ENCODE measurements at places on chromosomes 7 and 10.
A peak's percentile ranks its signal among the peaks of the same experiment; 100 is the strongest.

GRCh38 chr10:89615112-89615511 is 29.9 kb downstream of the PANK1 start:
- DNase-seq = no peak

GRCh38 chr10:124329362-124329761 is 89.4 kb downstream of the OAT start:
- no peak for DNase-seq

DNA sequence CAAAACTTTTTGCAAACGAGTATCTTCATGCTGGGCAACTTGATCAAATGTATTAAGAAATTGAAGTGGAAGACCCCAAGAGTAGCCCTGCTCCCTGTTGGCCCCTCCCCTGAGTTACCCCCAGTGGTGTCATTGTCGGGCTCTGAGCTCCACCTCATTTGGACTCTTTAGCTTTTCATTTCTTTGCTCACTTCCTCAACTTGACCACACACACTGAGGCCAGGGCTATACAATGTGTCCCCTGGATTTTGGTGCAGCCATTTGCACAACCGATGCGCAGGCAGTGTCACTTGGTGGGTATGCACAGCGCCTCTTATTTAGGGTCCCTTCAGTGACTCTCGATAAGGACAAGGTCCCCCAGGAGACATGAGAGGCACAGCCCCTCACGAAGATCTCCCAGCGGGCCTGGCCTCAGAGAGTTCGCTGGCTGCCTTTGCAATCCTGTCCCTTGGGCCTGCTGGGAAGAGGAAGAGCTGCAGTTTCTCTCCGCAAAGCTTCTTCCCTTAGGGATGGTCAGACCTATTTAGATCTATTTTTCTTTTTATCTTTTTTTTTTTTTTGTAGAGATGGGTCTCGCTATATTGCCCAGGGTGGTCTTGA is 2.5 kb upstream of the MUC3A start:
- DNase-seq = no peak

- peak; percentile 24 for DNase-seq
Observed at GRCh38 chr7:155299535-155300202, 2.0 kb downstream of the INSIG1 start.

DNA sequence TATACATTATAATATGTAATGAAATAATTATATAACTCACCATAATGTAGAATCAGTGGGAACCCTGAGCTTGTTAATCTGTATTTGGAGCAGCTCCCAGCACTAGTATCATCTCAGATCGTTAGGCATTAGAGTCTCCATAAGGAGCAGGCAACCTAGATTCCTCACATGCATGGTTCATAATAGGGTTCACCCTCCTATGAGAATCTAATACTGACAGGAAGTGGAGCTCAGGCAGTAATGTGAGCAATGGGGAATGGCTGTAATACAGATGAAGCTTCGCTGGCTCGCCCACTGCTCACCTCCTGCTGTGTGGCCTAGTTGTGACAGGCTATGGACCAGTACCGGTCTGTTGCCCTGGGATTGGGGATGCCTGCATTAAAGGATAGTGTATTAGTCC is 49.5 kb downstream of the RSBN1L start:
- no peak for DNase-seq

DNA sequence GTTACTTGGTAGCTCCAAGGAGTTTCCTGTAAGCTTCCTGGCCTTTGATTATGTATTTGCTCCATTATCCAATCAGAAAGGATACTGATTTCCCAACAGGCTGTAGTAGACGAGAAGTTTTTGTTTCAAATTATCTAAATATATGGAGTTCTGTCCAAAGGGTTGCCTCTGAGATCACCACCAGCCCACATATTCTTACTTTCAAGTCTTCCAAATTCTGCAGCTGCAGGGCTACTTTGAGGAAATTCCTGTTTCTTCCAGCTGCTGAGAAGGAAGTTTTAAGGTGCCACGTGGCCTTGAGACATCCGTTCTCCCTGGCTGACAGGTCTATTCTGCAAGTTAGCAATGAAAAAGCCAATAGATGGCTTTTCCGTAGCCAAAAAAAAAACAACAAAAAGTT is 286.0 kb downstream of the TWIST1 start:
- DNase-seq = peak; percentile 33

GRCh38 chr10:116536810-116537209 is 8.9 kb upstream of the PNLIP start:
- no peak for DNase-seq

GRCh38 chr7:66307591-66308215 is 102.6 kb downstream of the TPST1 start:
- no peak for DNase-seq

GRCh38 chr10:1686491-1686749 is 50.9 kb downstream of the ADARB2 start:
- DNase-seq = no peak

DNA sequence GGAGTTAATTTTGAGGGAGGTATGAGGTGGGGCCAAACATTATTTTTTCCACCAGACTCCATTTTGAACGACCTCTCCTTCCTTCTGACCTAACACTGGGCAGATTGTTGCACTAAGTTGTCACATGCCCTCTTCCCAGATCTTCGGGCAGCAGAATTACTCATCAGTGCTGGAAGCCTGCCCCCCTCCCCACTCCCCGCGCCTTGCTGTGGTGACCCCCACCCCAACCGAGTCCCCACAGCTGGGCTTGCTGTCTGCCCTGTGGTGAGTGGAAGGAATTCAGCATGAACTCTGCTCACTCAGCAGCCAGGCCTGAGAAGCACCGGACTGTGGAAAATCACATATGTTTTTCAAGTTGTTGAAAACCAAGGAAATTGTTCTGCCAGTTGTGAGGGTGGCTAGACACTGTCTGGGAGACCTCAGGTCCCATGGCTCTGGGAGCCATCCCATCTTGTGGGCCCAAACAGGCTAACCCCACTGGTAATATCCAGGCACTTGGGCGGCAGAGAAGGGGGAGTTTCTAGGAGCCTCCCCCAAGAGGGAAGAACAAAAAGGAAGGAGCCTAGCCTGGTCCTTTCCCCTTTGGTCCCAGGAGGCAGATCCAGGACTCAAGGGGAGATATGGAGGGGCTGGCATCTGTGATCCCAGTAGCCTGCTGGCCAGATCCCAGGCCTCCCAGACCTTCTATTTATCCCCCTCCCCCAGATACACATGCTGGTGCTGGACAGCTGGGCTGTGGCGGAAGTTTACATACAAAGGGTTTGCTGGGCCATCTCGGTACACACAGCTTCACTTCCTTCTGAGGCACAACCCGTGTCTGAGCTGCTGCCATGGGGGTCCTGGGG is 3.5 kb upstream of the AEBP1 start:
- DNase-seq = no peak

- DNase-seq = no peak
Observed at GRCh38 chr10:44259090-44259874, 125.6 kb downstream of the CXCL12 start.

- DNase-seq = peak; percentile 27
Observed at GRCh38 chr7:132430861-132431822, 145.1 kb downstream of the PLXNA4 start.

DNA sequence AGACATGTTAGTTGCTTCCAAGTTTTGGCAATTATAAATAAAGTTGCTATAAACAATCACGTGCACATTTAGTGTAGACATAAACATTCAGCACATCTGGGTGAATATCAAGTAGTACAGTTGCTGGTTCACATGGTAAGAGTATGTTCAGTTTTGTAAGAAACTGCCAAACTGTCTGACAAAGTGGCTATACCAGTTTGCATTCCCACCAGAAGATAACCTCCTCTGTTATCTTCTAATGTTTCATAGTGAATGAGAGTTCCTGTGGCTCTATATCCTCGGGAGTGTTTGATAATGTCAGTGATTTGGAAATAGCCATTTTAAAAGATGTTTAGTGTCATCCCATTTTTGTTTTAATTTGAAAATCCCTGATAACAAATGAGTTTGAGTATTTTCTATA is 259.6 kb upstream of the PLXDC2 start:
- DNase-seq = no peak

DNA sequence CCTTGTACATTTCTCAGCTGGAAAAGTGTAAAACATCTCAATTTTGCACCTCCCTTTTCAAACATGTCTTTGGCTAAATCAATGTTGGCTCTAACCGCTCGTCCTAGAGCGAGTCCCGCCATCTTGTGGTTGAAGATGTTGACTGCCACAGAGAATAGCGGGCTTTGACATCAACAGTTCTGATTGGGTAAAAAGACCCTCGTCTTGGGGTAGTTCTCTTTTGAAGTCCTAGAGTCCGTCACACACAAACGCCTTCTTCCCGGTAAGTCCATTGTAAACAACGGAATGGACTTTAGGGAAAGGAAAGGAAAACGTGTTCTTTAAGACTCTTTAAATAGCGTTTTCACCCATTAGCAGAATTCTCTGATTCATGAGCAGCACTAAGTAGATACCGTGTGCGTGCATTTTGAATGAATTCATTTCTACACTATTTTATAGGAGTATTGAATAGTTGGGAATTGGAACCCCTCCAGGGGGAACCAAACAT is 452 bp upstream of the RPP30 start:
- DNase-seq = peak; percentile 61

GRCh38 chr10:132163278-132163765 is 23.4 kb upstream of the DPYSL4 start:
- DNase-seq = peak; percentile 29

GRCh38 chr7:50332241-50333165 is 28.0 kb downstream of the IKZF1 start:
- no peak for DNase-seq

DNA sequence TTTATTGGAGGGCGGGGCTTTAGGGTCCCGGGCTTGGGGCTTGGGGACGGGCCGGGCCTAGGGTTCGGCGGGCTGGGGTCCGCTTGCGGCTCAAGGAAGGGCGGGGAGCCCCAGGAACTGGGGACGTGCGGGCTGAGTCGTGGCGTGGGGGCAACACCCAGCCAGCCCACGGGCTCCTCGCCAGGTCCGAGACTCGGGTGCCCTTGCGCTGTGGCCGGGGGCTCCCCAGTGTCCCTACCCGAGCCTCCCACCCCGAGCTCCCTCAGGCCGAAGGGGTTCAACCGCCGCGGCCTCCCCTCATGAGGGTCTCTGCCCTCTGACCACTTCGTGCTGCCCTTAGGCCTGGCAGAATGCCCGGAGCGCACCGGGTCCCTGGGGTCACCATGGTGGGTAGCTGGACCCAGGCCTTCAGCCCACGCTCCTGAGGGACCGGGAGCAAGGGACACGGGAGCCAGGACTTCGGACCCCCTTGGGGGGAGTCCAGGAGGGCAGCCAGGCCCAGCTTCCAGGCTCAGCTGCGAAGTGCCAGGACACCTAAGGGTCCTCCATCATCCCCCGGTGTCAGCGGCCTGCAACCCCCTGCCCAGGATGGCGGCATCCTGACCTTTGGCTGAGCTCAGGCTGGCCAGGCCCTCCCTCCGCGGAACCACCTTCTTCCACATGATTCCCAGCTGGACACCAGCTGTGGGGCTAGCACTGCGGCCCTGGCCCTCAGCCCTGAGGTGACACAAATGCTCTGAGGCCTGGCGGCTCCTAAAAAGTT is 524 bp upstream of the FUOM start:
- no peak for DNase-seq

- DNase-seq = no peak
Observed at GRCh38 chr10:57494486-57494885, 773.2 kb downstream of the IPMK start.

DNA sequence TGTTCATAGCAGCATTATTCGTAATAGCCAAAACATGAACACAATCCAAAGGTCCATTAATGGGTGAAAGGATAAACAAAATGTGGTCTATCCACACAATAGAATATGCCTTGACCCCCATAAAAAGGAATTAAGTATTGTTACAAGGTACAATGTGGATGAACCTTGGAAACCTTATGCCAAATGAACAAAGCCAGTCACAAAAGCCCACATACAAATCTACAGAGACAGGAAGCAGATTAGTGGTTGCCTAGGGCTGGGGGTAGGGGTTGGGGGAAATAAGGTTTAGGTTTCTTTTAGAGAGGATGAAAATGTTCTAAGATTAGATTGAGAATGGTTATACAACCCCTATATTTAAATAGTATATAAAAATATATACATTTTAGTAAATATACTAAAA is 34.8 kb downstream of the PIP4K2A start:
- no peak for DNase-seq

DNA sequence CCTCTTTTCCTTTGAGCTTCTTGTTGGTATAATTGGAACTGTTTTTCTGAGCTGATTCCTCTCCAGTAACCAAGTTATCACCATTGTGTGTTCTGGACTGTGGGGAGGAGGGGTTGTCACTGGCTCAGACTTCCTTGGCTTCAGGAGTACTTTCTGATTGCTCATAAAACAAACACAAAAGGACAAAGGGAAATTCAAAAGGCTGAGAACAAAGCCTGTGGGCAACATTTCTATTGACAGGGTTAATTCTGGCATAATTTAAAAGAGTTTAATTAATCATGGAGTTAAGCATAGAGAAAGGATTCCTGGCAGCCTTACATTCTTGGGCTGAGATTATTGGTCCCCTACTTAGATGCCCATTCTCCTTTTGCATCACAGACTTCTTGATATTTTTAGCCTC is 222.9 kb upstream of the KMT2E start:
- no peak for DNase-seq

- peak; percentile 76 for DNase-seq
Observed at GRCh38 chr7:151503902-151504714, 15.6 kb downstream of the RHEB start.

GRCh38 chr7:158424531-158424930 is 163.1 kb downstream of the PTPRN2 start:
- no peak for DNase-seq

DNA sequence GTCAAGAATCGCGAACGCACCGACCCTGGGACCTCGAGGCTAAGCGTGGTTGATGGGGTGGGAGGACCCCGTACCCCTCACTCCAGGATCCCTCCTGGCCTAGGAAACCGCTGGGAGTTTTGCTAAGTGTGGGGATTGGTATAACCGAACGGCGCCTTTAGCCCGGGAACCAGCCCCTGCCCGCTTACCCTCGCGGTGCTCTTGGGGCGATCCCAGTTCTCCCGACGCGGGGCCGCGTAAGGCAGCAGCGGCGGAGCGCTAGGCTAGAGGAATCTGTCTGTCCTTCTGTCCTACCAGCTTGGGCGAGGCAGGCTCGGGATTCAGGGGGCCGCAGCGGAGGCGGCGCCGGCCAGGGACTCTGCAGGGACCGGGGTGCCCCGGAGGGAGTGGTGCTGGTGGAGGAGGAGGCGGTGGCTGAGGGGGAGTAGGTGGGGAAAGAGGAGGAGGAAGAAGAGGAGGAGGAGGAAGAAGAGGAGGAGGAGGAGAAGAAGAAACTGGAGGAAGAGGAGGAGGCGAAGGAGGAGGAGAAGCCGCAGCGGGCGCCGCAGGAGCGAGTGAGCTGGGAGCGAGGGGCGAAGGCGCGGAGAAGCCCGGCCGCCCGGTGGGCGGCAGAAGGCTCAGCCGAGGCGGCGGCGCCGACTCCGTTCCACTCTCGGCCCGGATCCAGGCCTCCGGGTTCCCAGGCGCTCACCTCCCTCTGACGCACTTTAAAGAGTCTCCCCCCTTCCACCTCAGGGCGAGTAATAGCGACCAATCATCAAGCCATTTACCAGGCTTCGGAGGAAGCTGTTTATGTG is 439 bp upstream of the EMX2 start:
- DNase-seq = no peak

DNA sequence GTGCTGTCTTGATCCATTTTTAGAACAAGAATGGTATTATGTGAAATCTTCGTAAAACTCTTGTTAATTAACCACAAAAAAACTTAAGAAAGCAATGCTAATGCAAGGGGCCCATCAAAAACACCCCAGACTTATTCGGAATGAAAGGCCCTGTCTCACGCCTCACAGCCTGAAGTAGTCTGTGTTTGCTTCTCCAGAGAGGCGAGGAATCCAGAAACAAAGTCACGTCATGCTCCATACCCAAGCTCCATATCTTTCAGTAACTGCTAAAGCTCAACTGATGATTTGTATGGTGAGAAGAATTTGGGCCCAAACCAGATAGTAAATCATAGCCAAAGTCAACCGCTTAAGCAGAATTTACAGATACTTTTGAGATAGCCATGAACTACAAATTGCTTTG is 155.4 kb downstream of the ATE1 start:
- no peak for DNase-seq
